ENCODE measurements at places on chromosomes 1 and 21.

DNA sequence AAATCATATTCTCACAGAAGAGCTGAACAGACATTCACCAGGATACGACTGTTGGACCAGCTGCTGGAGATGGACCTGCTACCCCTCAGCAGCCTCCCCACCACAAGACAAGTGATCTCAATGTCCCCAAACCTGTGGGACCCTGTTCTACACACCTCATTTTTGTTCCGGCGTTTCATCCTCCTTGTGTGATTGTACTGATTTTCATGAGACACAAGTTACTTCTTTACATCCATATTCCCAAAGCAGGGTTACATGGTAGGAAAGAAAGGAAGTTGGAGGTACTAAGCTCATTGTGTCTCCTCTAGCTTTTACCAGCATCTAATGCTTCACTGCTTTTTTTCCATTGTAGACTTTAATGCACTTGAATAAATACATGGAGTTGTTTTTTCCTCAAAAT is 8.7 kb downstream of the ADAMTS1 start:
- DNase-seq, result no peak

GRCh38 chr1:195394567-195394966 is 1213.7 kb downstream of the KCNT2 start:
- no peak for DNase-seq

DNA sequence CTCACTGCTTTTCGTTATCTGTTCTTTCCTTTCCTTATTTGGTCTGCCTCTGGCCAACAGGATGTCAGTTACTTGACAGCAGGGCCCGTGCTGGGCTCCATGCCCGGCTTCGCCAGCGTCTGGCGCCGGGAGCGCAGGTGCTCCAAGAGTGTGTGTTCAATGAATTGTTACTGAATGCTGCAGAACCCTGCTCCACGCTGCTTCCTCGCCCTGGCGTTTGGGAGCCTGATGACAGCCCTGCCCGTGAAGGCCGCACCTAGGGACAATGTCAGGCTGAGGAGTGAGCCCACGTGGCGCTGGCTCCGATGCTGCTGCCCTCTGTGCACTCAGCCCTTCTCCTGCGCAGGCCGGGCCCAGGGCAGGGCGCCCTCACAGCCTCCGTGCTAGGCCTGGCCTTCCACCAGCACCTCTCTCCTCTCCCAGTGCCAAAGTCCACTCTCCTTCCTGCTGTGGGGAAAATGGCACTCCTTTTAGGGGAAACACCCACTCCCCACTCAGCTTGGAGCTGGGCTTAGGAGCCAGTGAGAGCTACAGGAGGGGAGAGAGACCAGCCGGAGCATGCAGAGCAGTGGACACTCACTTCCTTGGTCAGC is 51.4 kb downstream of the ACBD3 start:
- no peak for DNase-seq

GRCh38 chr1:109923946-109924275 is 13.3 kb downstream of the CSF1 start:
- DNase-seq, result no peak

- no peak for DNase-seq
These were observed 5.0 kb downstream of the DENND1B start for GRCh38 chr1:197770243-197770642.

GRCh38 chr1:184891440-184891839 is 82.9 kb downstream of the NIBAN1 start:
- DNase-seq, result no peak

GRCh38 chr1:32742199-32742947 is 39.8 kb upstream of the SYNC start:
- no peak for DNase-seq

GRCh38 chr21:44844256-44844655 is 26.4 kb upstream of the SUMO3 start:
- DNase-seq, result no peak

Data from midbrain (tissue), 1 donor.